ENCODE measurements at places on chromosomes 2 and 18.

- no peak for DNase-seq
Measured at GRCh38 chr2:41992671-41993434, 55.0 kb upstream of the PKDCC start.

DNA sequence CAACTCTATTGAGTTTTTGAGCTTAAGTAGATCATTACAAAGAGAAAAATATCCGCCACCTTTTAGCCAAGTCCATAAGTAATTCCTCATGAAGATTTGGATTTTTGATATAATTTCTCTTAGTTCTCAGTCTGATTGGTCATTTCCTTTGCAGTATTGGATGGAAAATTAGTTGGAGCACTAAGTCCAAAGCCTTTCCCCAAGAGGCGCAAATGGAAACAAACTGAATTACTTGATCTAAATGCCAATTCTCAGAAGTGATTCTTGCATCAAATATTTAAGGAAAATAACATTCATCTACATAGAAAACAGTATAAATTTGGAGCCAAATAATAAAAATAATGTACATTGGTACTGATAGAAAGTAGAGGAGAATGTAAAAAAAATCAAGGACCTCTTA is 115.6 kb downstream of the CACNB4 start:
- DNase-seq, result no peak

GRCh38 chr2:4549666-4550210 is 846.4 kb downstream of the DCDC2C start:
- no peak for DNase-seq

DNA sequence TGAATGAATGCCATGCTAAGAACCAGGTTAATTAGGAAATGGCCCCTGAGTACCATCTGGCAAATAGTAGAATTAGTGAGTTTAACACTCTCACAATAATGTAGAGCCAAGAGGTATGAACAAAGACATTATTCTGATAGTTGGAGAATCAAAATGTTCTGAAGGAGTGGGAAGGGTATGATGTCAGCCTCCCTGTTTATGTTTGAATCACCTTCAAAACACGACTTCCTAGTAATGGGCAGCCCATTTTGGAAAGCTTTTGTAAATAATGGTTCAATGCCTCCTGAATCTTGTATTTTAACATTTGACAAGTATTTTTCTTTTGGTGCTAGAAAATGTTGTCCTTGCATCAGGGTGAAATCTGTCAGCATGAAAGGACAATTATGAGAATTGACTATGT is 108.3 kb downstream of the DSEL start:
- no peak for DNase-seq

GRCh38 chr2:121598087-121598486 is 51.2 kb downstream of the CLASP1 start:
- DNase-seq, result no peak

- DNase-seq, result no peak
Measured at GRCh38 chr2:11925295-11926066, 179.0 kb downstream of the LPIN1 start.

- no peak for DNase-seq
Measured at GRCh38 chr2:16824472-16824871, 158.8 kb upstream of the CYRIA start.

DNA sequence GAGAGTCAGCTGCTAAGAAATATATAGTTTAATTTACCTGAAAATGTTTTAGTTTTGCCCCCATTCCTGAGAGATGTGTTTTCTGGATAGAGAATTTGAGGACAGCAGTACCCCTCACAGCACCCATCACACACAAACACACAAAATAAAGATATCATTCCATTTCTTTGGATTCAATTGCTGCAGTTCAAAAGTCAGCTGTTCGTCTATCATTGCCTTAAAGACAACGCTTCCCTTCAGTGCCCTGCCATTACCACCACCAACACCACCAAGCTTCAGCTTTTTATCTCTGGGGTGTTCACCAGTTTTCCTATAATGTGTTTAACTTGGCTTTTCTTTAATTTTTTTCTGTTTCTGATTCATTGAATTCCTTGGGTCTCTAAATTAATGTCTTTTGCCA is 49.7 kb downstream of the RDH14 start:
- no peak for DNase-seq

All from RCC 7860 (cell line).